ENCODE measurements at places on chromosomes 12 and 14.

- DNase-seq: no peak
These were observed 15.9 kb downstream of the KCTD10 start for GRCh38 chr12:109461049-109461845.

DNA sequence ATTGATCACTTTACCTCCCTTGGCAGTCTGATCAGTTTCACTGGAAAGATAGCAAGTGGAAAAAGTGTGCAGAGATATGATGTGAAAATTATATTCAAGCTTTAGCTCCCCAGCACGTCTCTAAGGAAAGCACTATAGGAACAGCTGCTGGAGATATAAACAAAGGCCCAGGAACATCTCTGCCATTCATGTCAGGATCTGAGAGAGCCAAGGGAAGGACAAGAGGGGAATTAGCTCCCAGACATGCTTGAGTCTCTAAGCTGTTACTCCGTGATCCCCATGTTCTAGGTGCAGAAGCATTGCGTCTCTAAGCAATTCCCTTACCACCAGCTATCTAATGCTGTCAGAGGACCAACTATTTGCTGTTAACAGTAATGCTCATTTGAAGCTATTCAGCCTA is 700.2 kb downstream of the DIO2 start:
- DNase-seq: no peak

GRCh38 chr14:65281991-65282895 is 130.3 kb upstream of the FUT8 start:
- DNase-seq: no peak

DNA sequence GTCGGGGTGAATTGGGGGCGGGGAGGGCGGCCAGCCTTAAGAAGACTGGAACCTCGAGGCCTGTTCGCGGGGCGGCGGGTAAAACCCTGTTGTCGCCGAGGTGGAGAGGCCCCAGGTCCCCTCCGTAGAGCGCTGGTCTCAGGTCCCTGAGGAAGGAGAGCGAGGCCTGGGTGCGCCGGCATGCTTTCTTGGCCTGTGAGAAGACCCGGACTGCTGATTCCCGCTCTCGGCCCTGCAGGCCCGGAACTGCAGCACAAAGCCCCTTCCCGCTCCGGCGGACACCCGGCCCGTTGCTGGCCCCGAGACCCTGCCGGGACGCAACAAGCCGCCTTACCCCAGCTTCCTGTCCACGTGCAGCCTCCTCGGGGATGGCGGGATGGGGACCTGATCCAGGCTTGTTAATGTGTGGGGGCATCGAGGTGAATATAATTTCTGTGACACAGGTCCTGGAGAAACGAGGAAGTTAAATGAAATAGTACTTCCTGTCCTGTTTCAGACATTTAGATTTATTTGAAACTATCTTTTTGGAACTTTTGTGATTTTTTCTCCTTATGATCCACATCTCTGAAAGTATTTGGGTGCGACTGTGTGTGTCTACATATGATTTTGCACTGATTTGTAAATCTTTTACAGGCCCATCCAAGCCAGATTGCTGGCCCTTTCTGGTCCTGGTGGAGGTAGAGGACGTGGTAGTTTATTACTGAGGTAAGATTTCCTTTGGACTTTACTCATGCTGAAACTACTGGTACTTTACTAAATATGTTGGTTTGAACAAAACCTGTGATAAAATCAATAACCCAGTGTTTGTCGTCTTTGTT is 600 bp downstream of the PNN start:
- no peak for DNase-seq

GRCh38 chr14:55130196-55130550 is 1.1 kb downstream of the LGALS3 start:
- peak; percentile 42 for DNase-seq

GRCh38 chr12:92145481-92145730 is 240 bp downstream of the BTG1 start:
- DNase-seq: no peak

GRCh38 chr14:58884442-58884841 is 246.7 kb downstream of the DACT1 start:
- no peak for DNase-seq

DNA sequence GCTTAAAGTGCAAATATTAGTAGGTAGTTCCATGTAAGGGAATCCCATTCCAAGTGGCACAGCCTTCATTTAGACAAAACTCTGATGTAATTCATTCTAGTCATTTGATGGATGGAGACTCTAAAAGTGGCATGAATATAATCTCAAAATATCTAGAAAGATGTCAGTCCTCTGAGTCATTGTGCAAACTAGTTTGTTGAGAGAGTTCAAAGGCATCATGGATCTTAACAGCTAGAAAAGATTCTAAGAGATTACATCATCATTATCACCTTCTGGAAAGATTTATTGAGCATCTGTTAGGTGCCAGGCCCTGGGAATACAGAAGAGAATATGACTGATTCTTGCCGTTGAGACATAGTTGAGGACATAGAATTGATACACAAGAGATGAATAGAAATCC is 30.7 kb downstream of the CRADD start:
- DNase-seq: no peak

DNA sequence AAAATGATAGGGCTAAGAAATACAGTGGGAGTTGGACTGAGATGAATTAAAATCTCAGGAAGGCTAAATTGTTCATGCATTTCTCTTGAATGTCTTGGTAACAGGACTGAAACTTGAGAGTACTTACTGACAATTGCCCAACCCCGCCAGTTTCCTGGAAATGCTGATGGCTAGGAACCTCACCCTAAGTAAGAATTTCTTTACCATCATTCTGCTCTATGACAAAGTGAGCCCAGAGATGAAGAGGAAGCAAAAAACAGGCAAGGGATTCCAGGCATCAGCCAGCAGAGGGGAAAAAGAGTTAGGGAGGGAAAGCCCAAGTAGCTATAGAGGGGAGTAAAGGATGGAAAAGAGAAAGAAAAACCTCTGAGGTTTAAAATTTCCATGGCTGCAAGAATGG is 397.7 kb downstream of the MDGA2 start:
- DNase-seq: no peak

GRCh38 chr14:51269634-51270033 is 29.6 kb downstream of the TMX1 start:
- no peak for DNase-seq

DNA sequence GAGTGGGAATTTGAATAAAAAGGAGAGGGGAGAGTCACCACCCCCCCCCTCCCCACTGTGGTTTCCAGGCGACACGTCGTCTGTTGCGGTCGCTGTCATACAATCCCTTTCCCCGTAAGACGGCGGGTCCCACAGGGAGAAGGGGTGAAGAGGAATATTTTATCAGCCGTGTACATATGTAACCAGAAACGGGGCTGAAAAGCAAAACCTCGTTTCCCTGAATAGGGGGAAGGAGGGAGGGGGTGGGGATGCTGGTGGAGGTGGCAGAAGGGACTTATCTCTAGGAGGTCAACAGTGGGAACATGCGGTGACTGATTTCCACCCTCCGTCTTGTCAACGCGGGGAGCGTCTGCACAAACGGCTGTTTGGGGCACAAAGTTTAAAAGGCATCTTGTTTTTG is 171.4 kb downstream of the RBM19 start:
- no peak for DNase-seq

GRCh38 chr12:59298296-59298695 is 297.5 kb upstream of the SLC16A7 start:
- DNase-seq: no peak

DNA sequence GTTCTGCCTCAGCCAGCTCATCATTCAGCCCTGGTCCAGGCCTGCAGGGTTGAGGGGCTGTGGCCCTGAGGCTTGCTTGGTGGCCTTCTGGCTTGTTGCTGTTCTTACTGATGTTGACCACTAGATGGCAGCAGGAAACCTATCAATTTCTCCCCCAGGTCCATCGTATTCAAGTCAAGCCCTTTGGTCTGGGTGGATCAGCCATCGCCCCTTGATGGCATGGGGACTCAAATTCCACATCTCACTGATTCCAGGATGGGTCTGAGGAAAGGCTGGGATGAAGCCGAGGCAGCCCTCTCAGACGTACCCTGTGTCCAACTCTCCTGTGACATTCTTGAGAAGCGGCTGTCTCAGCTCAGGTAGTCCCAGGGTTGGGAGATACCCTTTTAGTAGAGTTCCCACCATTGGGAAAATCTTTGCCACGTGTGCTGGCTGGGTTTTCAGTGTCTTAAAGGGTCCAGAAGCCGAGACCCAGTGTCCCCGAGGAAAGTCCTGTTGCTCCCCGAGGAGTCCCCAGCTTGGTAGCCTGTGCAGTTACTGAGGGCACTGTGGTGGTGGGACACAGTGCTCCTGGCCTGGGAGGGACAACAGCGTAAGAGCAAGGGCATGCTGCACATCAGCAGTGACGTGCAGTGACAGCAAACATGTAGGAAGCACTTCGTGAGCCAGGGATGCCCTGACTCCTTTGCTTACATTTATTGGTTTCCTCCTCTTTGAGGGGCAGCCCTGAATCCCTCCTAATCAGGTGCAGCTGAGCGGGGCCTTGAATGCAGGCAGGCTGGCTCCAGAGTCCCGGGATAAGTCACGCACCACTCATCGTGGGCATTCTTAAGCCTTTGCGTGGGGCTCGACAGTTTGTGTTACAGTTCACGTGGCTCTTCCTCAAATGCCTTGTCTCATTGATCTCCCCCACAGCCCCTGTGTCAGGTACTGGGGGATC is 58.6 kb downstream of the TSPAN9 start:
- DNase-seq: peak; percentile 33

GRCh38 chr14:105476097-105476830 is 1.6 kb downstream of the CRIP2 start:
- DNase-seq: no peak

GRCh38 chr12:31518680-31519227 is 72.2 kb downstream of the DENND5B start:
- DNase-seq: no peak

DNA sequence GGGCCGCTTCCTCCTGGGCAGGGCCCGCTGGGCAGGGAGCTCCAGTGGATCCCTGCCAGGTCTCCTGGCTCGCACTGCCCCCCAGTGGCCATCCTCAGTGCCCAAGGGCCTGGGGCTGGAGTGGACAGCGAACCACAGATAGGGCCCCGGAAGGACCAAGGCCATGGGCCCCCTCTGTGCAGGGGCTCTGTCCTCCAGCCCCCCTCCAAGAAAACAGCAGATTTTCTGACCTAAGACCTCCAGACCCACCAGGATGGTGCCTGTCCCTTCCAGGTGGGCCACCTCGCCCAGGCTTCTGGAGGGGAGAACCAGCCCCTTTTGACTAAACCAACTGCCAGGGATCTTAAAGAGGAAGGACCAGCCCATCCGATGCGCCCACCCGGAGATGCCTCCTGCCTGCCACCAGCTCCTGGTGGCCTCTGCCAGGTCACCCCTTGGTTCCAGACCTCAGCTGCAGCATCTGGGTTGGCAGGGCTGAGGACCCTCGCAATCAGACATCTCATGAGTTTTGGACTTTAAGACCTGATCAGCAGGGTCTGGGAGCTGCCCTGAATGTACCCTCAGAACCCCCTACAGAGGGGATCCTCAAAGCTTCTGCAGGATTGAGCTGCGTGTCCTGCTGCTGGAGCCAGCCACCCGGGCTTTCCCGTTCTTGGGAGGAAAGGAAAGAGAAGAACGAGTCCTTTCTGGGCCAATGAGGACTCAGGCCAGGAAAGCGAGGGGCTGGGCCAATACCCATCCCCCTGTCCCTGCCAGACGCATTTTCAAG is 325.8 kb upstream of the DIO3 start:
- DNase-seq: no peak

Data from prostate gland (tissue), 2 donors.